ENCODE measurements at places on chromosomes 2 and 18.

- no peak for DNase-seq
Measured at GRCh38 chr2:11761259-11761658, 14.8 kb downstream of the LPIN1 start.

- no peak for DNase-seq
Measured at GRCh38 chr2:40628556-40628955, 176.7 kb upstream of the SLC8A1 start.

- no peak for DNase-seq
Measured at GRCh38 chr2:151634736-151635467, 99.4 kb downstream of the NEB start.

DNA sequence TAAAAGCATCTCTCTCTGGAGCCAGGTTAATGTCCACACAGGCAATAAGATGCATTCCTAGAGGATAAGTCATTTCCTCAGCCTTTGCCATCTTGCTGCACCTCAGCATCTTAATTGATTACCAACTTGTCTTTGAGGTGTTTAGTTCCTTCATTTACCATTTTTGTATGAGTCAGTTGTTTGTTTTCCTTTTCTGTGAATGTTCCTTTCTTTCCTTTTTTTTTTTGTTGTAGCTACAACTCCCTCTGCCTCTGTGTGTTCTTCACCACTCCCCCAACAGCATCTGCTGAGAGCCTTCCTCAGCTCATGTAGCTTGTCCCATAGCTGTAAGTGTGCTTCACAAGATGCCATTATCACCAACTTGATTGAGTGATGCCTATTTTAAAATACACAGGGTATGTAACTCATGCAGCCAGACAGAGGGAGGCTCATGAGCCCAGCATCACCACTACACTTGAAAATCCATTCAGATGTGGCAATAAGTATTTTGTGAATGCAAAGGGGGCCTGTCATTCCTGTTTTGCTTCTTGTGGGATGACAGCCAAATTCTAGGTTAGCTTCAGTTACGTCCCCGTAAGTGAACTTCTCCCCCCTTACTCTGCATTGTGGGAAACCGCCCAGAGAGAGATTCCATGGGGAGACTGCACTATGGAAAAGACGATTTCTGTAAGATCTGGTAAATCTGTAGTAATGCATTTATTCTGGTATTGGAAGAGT, 315.9 kb upstream of the ZEB2 start:
- DNase-seq = no peak

GRCh38 chr2:7019191-7019590, 102.0 kb downstream of the RNF144A start:
- no peak for DNase-seq

DNA sequence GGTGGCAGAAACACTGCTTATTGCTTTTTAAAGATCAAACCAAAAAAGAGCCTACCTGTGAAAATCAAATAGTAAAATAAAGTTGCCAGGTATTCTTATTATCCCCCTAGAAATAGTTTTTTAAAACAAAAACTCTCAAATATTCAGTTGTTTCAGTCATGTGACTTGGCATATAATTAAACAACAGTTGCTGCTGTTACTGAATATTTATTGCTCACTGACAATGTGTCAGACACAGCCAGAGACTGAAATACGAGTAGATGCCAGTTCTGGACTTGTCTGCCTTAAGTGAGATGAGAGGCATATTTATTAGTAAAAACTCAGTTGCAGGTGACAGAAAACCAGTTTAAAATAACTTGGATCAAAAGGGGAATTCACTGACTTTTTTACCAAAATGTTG, 106.0 kb upstream of the RAB12 start:
- DNase-seq = no peak

DNA sequence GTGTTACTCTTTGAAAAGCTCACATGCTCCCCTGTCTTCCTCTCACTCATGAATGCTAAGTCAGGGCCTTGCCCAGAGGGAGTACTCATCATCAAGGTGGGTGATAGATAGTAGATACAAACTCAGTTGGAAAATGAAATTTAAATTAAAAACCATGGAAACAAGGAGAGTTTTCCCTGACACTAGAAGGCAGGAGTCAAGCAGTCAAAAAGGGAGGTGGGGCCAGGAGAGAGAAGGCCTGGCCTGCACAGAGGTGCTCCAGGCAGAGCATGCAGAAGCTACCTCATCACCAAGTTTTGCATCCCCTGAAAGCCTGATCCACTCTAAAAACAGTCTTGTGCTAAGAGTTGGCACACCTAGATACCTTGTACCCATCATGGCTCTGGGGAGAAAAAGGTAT, 143.7 kb downstream of the MYO5B start:
- no peak for DNase-seq

DNA sequence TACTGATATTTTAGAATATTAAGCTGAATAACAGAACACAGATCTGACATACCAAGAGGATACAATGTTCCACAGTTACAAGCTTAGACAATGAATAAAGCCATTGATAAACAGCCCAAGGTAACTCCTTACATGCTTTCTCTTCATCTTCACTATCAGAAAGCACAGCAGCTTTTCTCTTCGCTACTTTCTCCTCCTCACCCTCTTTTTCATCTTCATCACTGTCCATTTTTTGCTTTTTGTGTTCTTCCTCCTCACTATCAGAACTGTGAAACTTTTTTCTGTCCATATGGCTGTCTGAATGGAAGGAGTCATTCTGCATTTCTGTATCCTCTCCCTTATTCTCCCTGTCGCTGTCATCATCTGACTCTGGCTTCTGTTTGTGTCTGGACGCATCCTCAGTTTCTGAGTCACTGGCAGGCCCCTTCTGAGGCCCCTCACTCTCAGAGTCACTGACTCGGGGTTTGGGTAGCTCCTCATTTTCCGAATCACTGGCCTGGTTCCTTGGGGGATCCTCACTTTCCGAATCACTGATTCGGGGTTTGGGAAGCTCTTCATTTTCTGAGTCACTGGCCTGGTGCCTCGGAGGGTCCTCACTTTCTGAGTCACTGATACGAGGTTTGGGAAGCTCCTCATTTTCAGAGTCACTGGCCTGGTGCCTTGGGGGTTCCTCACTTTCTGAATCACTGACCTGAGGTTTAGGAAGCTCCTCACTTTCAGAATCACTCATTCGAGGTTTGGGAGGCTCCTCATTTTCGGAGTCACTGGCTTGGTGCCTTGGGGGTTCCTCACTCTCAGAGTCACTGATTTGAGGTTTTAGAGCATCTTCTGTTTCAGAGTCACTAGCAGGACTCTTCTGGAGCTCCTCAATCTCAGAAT, 21.5 kb downstream of the IWS1 start:
- DNase-seq = no peak

DNA sequence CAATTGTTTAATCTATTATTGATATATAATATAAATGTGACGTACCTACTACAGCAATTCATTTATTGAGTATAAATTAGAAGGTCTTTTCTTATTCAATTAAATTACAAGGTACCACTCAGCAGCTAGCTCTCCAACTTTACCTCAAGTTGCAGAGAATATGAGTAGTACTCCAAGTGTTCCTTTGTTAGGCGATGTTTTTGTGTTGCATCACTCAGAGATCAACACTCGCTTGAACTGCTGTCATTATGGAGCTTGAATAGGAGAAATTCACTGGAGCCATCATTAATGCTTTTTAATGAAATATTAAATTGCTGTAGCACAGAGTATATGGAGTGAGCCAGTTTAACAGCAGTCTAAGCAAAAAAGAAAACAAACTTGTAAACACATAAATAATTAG, 320.0 kb downstream of the FSIP2 start:
- no peak for DNase-seq

- DNase-seq = no peak
Measured at GRCh38 chr2:123513351-123513750, 511.7 kb upstream of the CNTNAP5 start.

Measured in activated CD4-positive, alpha-beta T cell treated with anti-CD3 and anti-CD28 coated beads for 48 hours (primary cell).